ENCODE measurements at places on chromosomes 11 and 22.

- no peak for DNase-seq
Observed at GRCh38 chr11:44408711-44409470, 99.0 kb upstream of the ALX4 start.

- DNase-seq = no peak
Observed at GRCh38 chr11:25775603-25776002, 556.3 kb upstream of the ANO3 start.

GRCh38 chr11:67352546-67353316 is 615 bp downstream of the POLD4 start:
- DNase-seq = no peak

- DNase-seq = peak; percentile 91
Observed at GRCh38 chr11:1882265-1883238, 9.1 kb downstream of the PRR33 start.

DNA sequence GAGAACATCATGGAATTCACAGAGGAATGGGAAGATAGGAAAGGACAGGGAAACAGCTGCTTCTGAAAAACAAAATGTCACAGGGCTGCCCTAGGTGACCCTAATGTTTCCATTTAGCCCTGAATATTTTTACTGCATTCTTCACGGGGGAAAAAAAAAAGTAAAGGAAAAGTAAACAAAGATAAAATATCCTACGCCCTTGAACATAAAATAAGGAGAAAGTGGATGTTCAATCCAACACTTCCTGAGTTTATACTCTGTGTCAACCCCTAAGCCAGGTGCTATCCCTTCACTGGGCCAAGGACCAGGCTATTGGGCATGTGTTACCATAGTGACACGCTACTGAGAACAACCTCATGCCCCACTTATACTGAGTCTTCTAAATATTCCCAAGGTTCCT is 84.7 kb downstream of the FAM76B start:
- no peak for DNase-seq

GRCh38 chr11:132312161-132312560 is 941.7 kb downstream of the NTM start:
- DNase-seq = no peak

DNA sequence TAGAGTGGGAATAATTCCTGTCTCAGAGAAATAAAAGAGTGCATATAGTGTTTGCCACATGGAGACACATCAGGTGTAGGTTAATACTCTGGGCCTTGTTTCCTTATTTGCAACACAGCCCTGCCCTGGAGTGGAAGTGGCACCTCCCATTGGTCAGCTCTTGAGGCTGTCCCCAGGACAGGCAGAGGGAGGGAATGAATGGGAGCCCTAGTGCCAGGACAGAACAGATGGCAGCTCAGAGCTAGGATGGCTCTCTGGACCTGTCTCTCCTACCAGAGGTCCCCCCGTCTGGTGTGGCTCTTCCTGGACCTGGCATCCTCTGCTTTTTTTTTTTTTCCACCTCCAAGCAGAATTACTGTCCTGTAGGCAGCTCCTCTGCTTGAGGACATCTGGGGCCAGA is 35.6 kb downstream of the LIMK2 start:
- DNase-seq = no peak

DNA sequence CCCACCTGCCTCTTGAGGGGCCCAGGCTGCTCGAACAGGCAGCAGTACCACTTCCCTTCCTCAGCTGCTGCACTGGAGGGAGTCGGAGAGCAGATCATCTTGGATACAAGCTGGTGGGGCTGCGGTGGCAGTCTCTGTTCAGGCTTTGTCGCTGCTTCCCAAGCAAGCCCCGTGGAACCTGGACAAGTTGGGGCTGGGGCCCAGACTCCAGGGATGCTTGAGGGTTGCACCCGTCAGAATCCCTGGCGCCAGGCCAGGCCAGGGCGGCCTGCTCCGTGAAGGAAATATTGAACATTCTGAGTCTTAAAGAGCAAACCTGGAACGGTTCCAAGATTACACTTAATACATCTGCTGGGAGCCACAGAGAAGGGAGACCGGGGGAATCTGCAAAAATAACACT is 310.1 kb upstream of the SORL1-AS1 start:
- DNase-seq = peak; percentile 25

GRCh38 chr11:131907371-131907770 is 537.0 kb downstream of the NTM start:
- DNase-seq = no peak

- DNase-seq = no peak
Observed at GRCh38 chr11:10824888-10825287, 16.2 kb upstream of the EIF4G2 start.

DNA sequence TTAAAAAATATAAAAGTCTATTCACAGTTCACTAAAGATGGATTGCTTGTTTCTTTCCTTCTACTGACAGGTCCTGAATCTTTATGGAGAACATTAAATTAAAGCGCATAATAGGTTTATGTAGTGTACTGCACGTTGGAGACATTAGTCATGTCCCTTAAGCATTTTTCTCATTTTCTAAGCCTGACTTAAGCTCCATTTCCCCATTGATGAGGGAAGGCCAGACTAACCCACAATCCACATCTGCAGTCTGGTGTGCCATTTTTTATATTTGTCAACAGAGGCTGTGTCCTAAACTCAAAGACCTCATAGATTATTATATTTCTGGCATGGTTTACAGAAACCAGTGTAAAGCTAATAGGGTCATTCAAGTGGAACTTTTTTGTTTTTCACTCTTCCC is 39.9 kb downstream of the CADM1 start:
- no peak for DNase-seq

- no peak for DNase-seq
Observed at GRCh38 chr11:90120191-90120590, 14.3 kb upstream of the NAALAD2 start.

DNA sequence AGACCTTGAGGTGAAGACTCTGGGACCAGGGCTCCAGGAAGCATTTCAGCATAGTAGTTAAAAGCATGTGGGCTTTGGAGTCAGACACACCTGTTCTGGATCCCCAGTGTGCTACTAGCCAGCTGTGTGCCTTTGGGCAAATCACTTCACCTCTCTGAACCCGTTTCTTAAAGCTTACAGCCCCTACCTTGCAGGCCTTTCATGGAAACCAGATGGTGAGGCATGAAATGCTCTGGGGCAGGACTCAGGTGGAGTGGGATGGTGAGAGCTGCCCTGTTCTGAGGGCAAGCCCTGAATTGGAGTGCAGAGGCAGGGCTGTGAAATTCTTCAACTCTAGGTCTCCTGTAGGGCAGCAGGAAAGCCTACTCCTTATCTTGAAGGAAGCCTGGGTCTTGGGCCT is 10.5 kb downstream of the UCP2 start:
- DNase-seq = no peak

- DNase-seq = no peak
Observed at GRCh38 chr11:12702999-12703453, 28.8 kb downstream of the TEAD1 start.

DNA sequence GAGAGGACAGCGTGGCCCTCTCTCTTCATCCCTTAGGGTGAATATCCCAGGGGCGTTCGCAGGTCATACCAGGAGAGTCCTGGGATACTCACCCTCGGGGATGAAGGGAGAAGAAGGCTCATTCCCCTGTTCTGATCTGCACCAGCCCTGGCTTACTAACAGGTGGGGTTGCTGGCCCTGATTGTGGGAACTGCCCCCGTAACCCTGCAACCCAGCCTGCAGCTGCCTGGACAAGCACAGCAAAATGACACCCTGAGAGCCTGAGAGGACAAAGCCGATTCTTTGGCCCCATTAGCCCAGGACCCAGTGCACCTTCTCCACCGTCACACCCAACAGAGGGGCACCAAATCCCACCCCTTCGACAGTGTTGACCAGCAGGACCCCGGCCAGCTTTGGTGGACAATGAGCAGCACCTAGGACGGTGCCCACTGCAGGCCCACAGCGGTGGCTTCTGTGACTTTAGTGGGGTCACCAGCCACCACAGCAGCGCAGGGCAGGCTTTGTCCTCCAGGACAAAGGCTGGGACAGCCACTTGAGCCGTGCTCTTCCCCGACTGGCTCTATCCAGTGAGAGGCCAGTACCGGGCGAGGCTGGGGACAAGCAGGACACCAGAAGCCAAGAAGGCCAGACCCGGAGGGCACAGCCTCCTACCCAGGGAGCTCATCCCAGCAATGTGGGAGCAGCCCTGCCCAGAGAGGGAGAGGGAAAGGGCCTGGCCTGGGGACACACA is 98.5 kb upstream of the RTL6 start:
- peak; percentile 63 for DNase-seq

DNA sequence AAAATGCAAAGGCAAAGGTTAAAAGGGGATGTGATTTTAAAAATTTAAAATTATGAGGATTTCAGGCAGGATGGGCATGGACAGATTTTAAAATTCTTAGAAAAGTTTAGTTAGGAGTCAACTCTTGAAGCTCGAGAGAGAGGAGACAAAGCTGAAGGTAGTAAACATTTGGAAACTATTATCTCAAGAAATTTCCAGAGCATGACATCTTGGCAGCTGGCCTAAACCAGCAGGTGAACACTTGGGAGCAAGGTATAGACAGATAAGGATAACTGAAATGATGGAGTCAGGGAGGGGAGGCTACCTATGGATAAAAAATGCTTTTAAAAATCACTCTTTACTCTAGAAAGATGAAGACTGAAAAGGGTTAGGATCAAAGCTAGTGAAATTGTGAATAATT is 13.7 kb downstream of the POU2AF3 start:
- DNase-seq = no peak

DNA sequence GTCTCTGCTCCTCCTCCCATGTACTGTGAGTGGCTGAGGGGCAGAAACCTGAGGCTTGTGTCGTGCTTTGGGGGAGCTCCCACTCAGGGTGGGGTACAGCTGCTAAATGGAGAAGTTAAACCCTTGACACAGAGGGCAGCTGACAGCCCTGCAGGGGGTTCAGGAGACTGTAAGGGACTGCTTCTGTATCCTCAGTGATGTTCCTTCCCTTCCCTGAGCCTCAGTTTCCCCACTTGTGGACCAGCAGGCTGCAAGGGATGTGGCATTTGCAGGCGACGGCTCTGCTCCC is 15.6 kb downstream of the SYNGR1 start:
- no peak for DNase-seq

GRCh38 chr11:68932358-68932757 is 28.7 kb downstream of the IGHMBP2 start:
- DNase-seq = no peak

DNA sequence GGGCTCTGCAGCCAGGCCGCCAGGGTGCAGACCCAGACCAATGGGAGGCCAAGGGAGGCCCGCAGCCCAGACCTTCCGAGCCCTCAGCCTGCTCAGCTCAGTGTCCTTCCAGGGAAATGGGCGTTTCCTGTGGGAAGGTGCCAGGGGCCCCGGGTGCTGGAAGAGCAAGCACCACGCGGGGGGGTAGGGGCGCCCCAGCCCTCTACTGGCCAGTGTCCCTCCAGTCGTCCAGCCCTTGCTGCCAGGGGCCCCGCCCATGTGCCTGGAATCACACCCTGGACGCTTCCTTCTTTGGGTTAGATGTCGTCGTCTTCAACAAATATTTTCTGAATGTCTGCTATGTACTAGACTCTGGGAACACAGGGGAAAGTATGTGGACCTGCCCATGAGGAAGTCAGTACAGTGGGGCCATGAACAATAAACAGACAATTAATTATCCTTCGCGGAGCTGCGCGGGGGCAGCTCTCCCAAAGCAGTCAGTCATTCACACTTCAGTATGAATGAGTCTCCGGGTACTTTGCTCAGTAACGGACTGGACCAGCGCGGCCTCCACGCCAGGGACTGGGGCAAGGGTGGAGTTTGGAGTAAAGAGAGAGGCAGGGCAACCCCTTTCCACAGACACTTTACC is 60.2 kb downstream of the CDKN1C start:
- no peak for DNase-seq

Measured in retina (tissue), 1 donor.